Osteocyte (in vitro differentiated cells): ENCODE measurements at places on chromosomes 4 and X. TPM values are rescaled to one million over a fixed set of nuclear protein-coding genes. Genes with fewer than 3 reads are reported as not detected.

The GAGE13 gene
- not detected in 2 replicates for total RNA-seq

The STAP1 gene
- not detected in 2 replicates for total RNA-seq

GRCh38 chr4:21307709-21308108 is 607.5 kb downstream of the PACRGL start:
- H3K27me3 ChIP-seq: peaks cover 28% of the 10 kb centered on the region
- DNase-seq: no peak
- no peak overlapping the region for H3K4me3 ChIP-seq

- H3K4me1 ChIP-seq: peaks cover 12% of the 10 kb centered on the region
- H3K27ac ChIP-seq: no peak overlapping the region
- H3K4me3 ChIP-seq: no peak overlapping the region
- no peak for DNase-seq
- H3K27me3 ChIP-seq: no peaks in the 10 kb centered on the region
These were observed 6.4 kb downstream of the ADH5 start for GRCh38 chr4:99082192-99082591.

The CXCL3 gene
- total RNA-seq: 1.7 and 2.1 TPM in 2 replicates

GRCh38 chrX:71935476-71935875 is 24.8 kb downstream of the NHSL2 start:
- H3K27me3 ChIP-seq: no peaks in the 10 kb centered on the region
- H3K27ac ChIP-seq: peak overlapping the region; percentile 25
- peaks cover 2% of the 10 kb centered on the region for H3K36me3 ChIP-seq

GRCh38 chr4:33255094-33255493 is 2534.9 kb downstream of the PCDH7 start:
- H3K36me3 ChIP-seq: no peaks in the 10 kb centered on the region
- H3K4me1 ChIP-seq: no peaks in the 10 kb centered on the region
- no peak overlapping the region for H3K4me3 ChIP-seq
- H3K27me3 ChIP-seq: no peaks in the 10 kb centered on the region
- DNase-seq: no peak

DNA sequence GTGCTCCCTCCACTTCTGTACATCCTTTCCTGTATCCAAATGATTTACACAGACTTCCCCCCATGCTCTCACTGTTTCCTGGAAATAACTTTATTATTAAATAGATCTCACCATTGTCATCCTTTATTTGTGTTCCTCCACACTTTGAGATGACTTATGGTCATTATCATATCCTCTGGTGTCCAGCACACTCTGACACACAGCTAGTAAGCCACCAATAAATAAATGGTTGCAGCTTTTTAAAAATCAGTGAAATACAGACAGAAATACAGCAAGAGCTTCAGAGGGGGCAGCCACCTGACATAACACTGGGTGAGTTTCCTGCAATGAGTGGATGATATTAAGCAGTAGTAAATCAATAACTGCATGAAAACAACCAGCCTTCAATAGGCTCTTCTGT is 2036.4 kb upstream of the AGA start:
- H3K36me3 ChIP-seq: no peaks in the 10 kb centered on the region
- peaks cover 2% of the 10 kb centered on the region for H3K27me3 ChIP-seq
- H3K27ac ChIP-seq: no peak overlapping the region
- peaks cover 3% of the 10 kb centered on the region for H3K4me1 ChIP-seq

- DNase-seq: no peak
- no peak overlapping the region for H3K4me3 ChIP-seq
- H3K4me1 ChIP-seq: peaks cover 2% of the 10 kb centered on the region
- no peaks in the 10 kb centered on the region for H3K36me3 ChIP-seq
- no peak overlapping the region for H3K27ac ChIP-seq
These were observed 75.7 kb downstream of the RASL11B start for GRCh38 chr4:52937829-52938228.

The IL3RA gene
- total RNA-seq: 0.24 TPM in 1 of 2 replicates, not detected in the other

- no peaks in the 10 kb centered on the region for H3K36me3 ChIP-seq
- no peak for DNase-seq
- H3K27ac ChIP-seq: no peak overlapping the region
- H3K27me3 ChIP-seq: no peaks in the 10 kb centered on the region
These were observed 502.3 kb upstream of the DIAPH2 start for GRCh38 chrX:96182366-96182765.

- no peak overlapping the region for H3K27ac ChIP-seq
- H3K27me3 ChIP-seq: no peaks in the 10 kb centered on the region
- DNase-seq: no peak
- no peaks in the 10 kb centered on the region for H3K36me3 ChIP-seq
- H3K4me1 ChIP-seq: no peaks in the 10 kb centered on the region
- H3K4me3 ChIP-seq: no peak overlapping the region
These were observed 1513.0 kb downstream of the STIM2 start for GRCh38 chr4:28373601-28374000.

DNA sequence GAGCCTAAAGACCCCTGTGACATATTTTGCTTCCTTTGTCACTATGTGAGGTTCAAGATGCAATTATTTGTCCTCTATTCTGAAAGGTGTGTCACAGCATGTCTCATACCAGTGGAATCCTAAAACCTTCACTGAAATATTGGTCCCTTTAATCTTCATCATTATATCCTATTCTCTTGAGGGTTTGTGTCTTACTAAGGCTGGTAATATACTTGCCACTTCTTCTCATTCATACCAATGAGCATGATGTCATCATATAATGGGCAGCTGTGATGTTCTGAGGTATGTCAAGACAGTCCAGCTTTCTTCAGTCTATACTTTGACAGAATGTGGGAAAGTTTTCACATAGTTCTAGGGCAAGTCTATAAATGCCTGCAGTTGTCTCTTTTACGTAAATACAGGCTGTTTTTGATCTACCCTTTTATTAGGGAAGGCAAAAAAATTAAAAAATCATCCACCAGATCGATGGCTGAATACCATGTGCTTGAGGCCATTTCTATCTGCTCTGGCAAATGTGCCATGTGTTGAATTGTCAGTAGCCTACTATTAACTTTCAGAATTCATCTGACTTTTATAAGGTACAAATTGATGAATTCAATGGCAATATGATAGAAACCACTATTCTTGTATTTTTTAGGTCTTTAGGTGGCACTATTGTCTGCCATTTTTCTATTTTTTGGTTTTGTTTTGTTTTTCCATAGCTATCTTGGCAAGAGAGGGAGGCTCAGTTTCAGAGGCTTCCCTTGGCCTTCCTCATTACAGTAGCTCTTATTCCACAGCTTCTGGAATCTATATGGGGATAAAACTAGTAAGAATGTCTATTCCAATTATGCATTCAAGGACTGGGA is 209.0 kb downstream of the PPARGC1A start:
- no peaks in the 10 kb centered on the region for H3K36me3 ChIP-seq
- H3K27me3 ChIP-seq: peaks cover 8% of the 10 kb centered on the region
- H3K27ac ChIP-seq: no peak overlapping the region
- DNase-seq: no peak
- H3K4me1 ChIP-seq: peaks cover 4% of the 10 kb centered on the region
- H3K4me3 ChIP-seq: no peak overlapping the region

The SMARCA1 gene
- 118 and 121 TPM in 2 replicates for total RNA-seq

The NEUROG2 gene
- total RNA-seq: not detected in 2 replicates

DNA sequence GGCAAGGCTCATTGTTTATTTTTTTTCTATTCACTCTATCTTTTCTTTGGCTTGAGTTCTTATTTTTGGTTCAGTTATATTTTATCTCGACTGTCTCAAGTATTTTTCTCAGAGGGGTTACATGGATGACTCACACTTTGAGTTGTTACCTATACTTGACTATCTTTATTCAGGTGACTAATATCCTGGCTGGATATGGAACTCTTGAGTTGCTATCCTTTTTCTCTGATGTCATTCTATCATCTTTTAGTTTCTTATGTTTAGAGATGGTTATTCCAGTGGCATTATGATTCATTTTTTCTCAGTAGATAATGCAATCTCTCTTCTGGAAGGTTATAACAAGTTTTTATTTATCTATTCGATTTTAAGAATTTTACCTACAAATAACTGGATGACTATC is 117.9 kb downstream of the COX18 start:
- H3K4me1 ChIP-seq: peaks cover 5% of the 10 kb centered on the region
- H3K36me3 ChIP-seq: no peaks in the 10 kb centered on the region
- peaks cover 8% of the 10 kb centered on the region for H3K27me3 ChIP-seq
- DNase-seq: no peak
- H3K4me3 ChIP-seq: no peak overlapping the region
- H3K27ac ChIP-seq: no peak overlapping the region

DNA sequence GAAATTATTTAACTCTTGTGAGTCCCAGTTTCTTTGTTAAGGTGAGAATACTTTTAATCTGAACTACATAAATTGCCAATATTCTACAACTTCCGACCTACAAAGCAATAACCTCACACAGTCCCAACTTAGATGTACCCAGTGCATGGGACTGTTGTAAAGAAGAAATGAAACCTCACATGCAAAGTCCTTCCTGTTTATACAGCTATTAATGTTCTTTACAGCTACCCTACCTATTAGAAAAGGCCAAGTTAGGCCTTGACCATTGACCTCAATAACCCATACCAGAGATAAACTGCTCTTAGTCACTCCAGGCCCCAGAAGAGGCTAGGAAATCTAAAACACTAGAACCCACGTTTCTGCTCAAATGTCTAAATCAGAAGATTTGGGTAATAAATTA is 920.1 kb upstream of the TENM3 start:
- peaks cover 3% of the 10 kb centered on the region for H3K27me3 ChIP-seq
- no peak for DNase-seq
- no peaks in the 10 kb centered on the region for H3K36me3 ChIP-seq

- peaks cover 5% of the 10 kb centered on the region for H3K4me1 ChIP-seq
- DNase-seq: no peak
These were observed at the start of gene HTRA3 for GRCh38 chr4:8269535-8270417. Gene HTRA3 (plus strand): TSS chr4:8269754. CDS start chr4:8269969, 215 bp downstream.

DNA sequence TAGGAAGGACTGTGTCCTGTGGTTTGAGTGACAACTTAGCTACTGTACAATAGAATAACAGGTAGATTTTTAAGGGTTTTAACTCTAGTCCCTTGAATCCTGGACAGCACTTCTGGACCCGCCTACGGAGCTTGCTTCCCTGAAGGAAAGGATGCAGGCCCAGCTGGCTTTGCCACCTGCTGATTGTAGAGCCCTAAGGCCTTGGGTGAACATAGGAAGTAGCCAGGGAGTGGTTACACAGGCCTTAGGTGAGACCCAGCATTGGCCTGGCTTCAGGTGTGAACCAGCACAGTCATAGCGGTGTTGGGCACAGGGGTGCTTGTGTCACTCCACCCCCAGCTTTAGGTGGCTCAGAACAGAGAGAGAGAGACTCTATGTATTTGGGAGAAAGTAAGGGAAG is 413.5 kb downstream of the GRIA2 start:
- H3K4me3 ChIP-seq: no peak overlapping the region
- no peaks in the 10 kb centered on the region for H3K4me1 ChIP-seq
- DNase-seq: no peak
- no peaks in the 10 kb centered on the region for H3K36me3 ChIP-seq
- peaks cover 6% of the 10 kb centered on the region for H3K27me3 ChIP-seq
- H3K27ac ChIP-seq: no peak overlapping the region

GRCh38 chr4:78584863-78585547 is 33.4 kb downstream of the ANXA3 start:
- no peak overlapping the region for H3K4me3 ChIP-seq
- H3K36me3 ChIP-seq: no peaks in the 10 kb centered on the region
- H3K27me3 ChIP-seq: peaks cover 4% of the 10 kb centered on the region
- H3K27ac ChIP-seq: no peak overlapping the region
- no peak for DNase-seq

The MUC7 gene
- not detected in 2 replicates for total RNA-seq

- H3K36me3 ChIP-seq: no peaks in the 10 kb centered on the region
- DNase-seq: peak; percentile 77
- no peak overlapping the region for H3K4me3 ChIP-seq
These were observed 47.8 kb downstream of the CRLF2 start for GRCh38 chrX:1164322-1165288.

- DNase-seq: no peak
- H3K4me3 ChIP-seq: no peak overlapping the region
- H3K27ac ChIP-seq: no peak overlapping the region
- no peaks in the 10 kb centered on the region for H3K27me3 ChIP-seq
- H3K4me1 ChIP-seq: no peaks in the 10 kb centered on the region
These were observed 138.9 kb upstream of the PTCHD1 start for GRCh38 chrX:23195761-23196160.
